Activated CD4-positive, alpha-beta memory T cell treated with anti-CD3 and anti-CD28 coated beads for 36 hours (primary cell): ENCODE measurements at places on chromosomes 12 and 14. TPM values are rescaled to one million over a fixed set of nuclear protein-coding genes. Genes with fewer than 3 reads are reported as not detected.

- peak; percentile 8 for DNase-seq
Observed at GRCh38 chr14:105493921-105494605, 3.0 kb downstream of the TEDC1 start.

DNA sequence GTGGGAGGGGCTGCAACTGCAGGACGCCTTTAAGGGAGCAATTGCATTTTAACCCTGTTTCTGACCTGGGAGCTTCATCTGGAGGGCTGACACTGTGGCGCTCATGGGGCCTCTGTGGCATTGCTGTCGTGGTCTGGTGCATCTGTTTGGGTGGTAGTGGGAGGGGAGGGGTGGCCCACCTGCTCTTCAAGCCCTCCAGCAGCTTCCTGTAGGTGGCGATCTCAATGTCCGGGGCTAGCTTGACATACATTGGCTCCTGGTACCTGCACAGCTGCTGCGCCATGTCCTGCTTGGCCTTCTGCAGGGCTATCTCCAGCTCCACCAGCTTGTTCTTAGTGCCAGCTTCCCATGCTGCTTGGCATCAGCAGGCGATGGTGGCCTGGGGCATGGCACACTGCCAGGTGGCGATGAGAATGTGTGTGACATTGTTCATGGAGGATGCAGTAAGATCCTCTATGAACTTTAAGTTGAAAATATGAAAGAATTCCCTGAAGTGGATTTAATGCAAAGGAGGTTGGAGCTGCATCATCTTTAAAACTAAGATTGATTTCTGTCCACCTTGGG, 7.7 kb upstream of the KRT82 start:
- no peak for DNase-seq

DNA sequence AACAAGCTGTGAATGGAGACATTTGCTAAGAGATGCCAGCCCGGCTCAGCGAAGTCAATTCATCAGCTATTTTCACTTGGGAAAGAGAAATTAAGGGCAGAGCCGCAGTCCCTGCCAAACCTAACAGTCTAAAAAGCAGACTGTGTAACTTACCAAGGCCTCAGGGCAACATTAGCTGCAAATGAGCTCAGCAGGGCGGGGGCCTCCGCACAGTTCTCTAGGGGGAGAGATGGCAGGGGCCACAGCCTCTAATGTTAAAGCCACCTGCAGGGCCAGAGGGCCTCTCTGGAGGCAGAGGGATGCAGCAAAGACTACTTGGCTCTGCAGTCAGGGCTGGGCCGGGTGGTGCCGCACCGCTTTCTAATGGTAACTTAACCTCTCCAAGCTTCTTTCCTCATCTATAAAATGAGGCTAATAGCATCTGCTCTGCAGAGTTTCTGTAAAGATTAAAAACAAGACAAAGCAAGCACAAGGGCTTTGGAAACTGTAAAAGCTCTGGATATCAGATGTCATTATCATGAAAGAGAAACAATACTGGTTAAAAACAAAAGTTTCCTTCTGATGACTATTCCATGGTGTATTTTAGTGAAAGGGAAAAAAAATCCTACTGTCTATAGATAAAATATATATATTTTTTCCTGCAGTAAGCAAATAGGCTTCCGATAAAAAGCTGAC, 13.4 kb upstream of the GPRC5A start:
- no peak for DNase-seq

ARID4A gene
- 28.1 TPM for total RNA-seq

MANSC1 gene
- 1.9 TPM for total RNA-seq

DNA sequence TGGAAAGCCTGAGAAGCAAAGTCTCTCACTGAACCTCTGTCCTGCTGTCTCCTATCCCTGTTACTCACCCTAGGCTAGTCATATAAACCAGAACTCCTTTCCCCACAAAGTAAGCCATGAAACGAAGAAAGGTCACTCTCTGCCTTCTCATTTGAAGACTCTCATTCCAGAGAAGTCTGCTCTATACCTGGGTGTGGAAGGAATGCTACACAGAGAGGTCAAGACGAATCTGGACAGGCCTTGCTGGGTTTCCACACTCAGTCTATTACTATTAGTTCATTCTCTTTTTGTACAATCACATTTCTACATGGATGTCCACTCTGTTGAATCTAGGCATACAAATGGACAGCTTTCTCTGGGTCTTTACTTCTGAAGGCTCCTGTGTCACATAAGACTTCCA, 2.4 kb upstream of the AEBP2 start:
- DNase-seq, result no peak

- no peak for DNase-seq
Observed at GRCh38 chr12:79938843-79939242, 3.9 kb upstream of the PPP1R12A start.

SYNJ2BP gene
- 5.7 TPM for total RNA-seq

GRCh38 chr12:63068857-63069442, 82.1 kb downstream of the AVPR1A start:
- DNase-seq, result no peak

- no peak for DNase-seq
Observed at GRCh38 chr14:100121643-100122480, 37.6 kb downstream of the DEGS2 start.

DNA sequence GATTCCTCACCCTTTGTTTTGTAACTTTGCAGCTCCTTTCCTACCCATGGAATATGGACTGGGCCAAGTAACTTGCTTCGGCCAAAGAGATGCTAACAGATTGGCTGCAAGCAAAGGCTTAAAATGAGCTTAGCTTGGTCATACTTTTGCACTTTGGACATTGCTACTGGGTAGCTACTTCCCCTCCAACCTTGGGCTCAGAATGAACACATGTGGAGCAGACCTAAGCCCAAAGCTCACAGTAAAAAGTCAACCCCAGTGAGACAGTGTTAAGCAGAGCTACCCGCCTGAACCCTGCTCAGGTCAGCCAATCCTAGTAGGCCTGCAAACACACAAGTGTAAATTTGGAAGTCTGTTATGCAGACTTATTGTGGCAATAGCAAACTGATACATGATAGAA, 14.6 kb downstream of the KICS2 start:
- DNase-seq, result no peak

DNA sequence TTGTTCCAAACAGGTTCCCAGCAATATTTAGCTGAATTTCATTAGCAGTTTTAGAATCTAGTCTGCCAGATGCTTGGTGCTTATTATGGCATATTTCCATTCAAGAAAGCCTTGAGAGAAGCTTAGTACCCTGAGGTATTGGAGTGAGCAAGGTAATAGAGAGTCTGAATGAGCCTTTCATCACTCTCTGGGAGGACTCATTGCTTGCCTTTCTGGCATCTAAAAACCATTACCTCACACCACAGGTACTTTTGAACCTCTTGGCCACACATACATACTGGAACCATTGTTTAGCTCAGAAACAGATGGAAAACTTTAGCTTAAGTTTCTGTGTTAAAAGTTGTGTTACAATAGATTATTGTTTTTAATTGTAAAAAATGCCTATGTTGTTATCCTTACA, 27.4 kb upstream of the KCNH3 start:
- no peak for DNase-seq

CCDC177 gene
- not detected for total RNA-seq

APAF1 gene
- total RNA-seq, result 20.8 TPM

DNA sequence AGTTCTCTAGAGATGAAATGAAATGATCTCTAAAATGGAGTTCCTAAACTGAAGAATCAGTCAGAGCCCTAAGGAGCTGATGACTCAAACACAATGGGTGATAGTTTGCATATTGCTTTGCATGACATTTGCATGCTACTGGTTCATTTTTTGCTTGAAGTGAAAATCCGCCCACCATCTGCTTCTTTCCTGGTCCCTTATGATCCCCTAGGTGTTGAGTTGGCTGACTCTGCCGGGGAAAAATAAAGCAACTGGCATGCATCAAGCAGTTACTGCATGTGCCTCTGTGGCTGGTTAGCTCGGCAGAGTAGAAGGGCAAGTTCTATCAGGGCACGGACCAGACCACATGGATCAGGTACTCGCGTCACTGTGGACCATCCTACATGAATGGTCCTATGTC, 151.1 kb downstream of the PPM1H start:
- no peak for DNase-seq

HOTAIR gene
- total RNA-seq, result not detected

GNB3 gene
- total RNA-seq, result 0.78 TPM
